ENCODE measurements at places on chromosomes 1 and 21.

- DNase-seq: no peak
Observed at GRCh38 chr1:109188781-109189180, 24.9 kb upstream of the SARS1 start.

GRCh38 chr1:11492235-11492634 lies 13.3 kb downstream of the DISP3 start:
- DNase-seq: no peak

DNA sequence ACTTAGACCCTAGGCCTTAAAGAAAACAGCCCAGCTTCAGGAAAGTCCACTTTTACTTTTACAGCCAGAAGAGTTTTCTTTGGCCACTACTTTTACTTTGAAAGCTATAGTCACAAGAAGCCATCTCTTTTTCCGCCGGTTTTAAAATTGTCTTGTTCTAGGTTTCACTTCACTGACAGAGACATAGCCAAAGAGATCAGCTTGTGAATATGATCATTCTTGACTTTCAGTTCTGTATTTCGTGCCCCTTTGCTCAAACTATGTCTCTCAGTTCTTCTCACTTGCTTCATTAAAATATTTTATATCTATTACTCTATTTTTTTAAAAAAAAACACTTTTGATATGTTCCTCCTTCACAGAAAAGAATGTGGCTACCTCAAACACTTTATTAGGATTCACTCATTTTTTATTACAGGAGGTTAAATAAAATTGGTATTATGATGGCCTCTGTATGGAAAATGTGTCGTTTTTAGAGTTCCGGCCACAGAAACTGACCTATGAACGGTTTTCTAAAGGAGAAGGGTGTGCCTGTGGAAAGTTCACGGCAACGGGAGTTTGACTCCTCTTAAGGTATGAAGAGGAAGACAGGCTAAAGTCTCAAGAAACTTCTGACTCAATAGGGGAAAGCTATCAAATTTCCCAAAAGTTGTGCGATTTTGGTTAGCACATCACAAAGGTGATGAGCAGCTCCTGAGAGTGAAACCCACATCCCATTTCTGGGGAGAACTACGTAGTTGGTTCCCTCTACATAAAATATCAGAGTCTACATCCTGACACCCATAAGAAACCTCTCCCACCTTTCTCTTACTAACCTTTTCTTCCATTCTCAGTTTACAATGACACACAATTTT lies 1.2 kb downstream of the MCOLN2 start:
- DNase-seq: no peak

- DNase-seq: no peak
Observed at GRCh38 chr1:72837781-72838180, 555.4 kb upstream of the NEGR1 start.

DNA sequence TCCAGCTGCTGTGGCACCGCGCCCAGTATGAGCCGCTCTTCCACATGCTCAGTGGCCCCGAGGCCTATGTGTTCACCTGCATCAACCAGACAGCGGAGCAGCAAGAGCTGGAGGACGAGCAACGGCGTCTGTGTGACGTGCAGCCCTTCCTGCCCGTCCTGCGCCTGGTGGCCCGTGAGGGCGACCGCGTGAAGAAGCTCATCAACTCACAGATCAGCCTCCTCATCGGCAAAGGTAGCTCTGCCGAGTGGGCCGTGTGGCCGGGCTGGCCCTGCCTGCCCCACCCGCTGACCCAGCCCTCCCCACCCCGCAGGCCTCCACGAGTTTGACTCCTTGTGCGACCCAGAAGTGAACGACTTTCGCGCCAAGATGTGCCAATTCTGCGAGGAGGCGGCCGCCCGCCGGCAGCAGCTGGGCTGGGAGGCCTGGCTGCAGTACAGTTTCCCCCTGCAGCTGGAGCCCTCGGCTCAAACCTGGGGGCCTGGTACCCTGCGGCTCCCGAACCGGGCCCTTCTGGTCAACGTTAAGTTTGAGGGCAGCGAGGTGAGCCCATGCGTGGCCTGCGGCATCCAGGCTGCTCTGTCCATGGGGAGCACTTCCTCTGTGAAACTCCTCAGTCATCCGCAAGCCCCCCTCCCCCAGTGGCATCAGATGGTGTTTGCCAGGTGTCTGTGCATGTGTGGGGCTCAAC lies 64.2 kb downstream of the PIK3CD start:
- DNase-seq: no peak

DNA sequence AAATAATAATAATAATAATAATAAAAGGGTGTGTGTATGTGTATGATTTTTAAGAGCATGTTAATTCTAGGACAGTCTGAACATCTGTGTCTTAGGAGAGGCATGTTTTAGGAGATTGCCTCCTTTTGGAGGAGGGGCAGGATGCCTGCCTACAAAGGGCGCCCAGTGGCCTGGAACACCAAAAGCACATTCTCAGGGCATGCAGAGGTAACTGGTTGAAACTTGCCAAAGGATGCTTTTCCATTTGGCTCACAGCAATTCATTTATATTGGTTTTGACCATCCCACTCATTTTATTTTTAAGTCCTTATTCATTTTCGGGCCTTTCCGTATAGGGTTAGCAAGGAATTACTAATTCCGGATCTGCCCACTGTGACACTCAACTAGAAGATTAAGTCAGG lies 21.1 kb upstream of the LAMC2 start:
- no peak for DNase-seq

- no peak for DNase-seq
Observed at GRCh38 chr1:53401813-53402745, 57.1 kb upstream of the DMRTB1 start.

- no peak for DNase-seq
Observed at GRCh38 chr1:151960780-151961513, 32.7 kb downstream of the S100A10 start.

GRCh38 chr1:114720492-114720891 lies 3.9 kb upstream of the NRAS start:
- DNase-seq: no peak

GRCh38 chr1:98325646-98326440 lies 335.7 kb upstream of the SNX7 start:
- peak; percentile 19 for DNase-seq

GRCh38 chr1:17558954-17559614 lies 19.6 kb downstream of the ARHGEF10L start:
- no peak for DNase-seq

GRCh38 chr1:9110669-9111356 lies 18.1 kb downstream of the GPR157 start:
- peak; percentile 90 for DNase-seq

- DNase-seq: peak; percentile 21
Observed at GRCh38 chr1:54705153-54705552, 10.5 kb upstream of the TTC4 start.

DNA sequence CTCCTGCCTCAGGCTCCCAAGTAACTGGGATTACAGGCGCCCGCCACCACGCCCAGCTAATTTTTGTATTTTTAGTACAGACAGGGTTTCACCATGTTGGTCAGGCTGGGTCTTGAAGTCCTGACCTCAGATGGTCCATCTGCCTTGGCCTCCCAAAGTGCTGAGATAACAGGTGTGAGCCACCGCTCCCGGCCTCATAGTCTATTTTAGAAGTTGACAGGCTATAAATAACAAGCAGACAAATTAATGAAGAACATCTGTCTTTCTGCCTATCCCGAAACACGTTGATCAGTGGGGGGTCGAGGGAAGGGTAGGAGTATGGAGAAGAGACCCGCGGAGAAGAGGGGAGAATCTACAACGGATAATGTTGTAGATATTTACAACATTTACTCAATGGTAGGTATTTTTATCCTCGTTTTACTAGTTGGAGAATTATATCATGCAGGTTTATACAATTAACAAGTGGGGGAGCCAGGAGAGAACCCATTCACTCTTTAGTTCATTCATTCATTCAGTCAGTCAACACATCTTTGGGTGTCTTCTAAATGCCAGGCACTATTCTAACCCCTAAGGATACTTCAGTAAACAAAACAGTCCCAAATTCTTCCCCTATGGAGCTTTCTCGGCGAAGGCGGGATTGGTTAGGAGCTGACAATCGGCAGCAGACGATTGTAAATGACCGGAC lies 497 bp upstream of the IFNAR2 start:
- DNase-seq: peak; percentile 63
